Left ventricle myocardium inferior (tissue), 1 donor: ENCODE measurements at places on chromosomes 5 and 9.

DNA sequence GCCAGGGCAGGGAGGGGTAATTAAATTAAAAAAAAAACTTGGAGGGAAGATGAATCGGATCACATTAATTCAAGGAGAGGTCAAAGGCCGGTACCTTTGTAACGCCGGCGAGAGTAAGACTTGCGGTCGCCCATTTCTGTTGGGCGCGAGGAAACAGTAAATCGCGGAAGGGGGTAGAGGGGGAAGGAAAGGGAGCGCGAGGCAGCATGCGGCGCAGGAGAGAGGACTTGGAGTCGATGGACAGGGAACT, 324 bp upstream of the RGMB start:
- no peak for DNase-seq

- no peak for DNase-seq
Measured at GRCh38 chr5:2752821-2753439, 1.5 kb upstream of the IRX2 start.

DNA sequence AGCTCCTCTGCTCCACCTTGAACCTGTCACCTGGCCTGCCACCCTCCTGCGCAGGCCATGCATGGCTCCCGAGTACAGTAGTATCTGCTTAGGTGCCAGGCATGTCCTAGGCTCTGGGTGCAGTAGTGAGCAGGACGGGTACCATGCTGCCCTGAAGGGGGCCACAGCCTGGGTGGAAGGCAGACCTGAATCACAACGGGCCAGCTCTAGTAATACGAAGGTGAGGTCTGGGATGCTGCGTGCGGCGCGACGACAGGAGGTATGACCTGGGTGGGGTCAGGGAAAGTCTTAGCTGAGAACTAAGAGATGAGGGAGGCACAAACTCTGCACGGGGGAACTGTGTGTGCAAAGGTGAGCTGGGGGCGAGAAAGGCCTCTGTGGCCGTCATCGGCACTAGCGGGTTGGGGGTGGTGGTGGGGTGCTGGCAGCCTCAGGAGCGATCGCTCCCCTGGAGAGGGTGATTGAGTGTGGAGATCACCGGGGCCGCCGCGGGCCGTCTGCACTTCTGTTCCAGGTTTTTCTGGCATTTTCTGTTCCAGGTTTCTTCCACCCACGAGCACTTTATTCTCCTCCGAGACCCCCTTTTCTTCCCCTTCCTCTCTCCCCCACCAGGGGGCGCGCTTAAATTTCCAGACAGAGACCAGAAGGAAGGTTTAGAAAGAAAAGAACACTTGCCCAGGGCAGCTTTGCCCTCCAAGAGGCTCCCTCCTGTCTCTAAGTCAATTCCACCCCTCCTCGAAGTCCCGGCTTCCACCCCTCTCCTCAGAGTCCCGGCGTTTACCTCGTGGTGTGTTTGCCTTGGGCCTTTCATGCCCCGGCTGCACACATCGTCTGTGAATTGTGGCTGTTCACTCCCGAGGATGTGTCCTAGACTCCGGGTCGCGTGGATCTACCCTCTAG, 15.1 kb downstream of the PDLIM4 start:
- peak; percentile 52 for DNase-seq

- DNase-seq: no peak
Measured at GRCh38 chr5:30100929-30101328, 1092.6 kb upstream of the CDH6 start.
